ENCODE measurements at places on chromosomes 3 and 15. TPM values are rescaled to one million over a fixed set of nuclear protein-coding genes. Genes with fewer than 3 reads are reported as not detected.

The NR2F2 gene
- total RNA-seq = 25.0 TPM

The CX3CR1 gene
- 0.26 TPM for total RNA-seq

DNA sequence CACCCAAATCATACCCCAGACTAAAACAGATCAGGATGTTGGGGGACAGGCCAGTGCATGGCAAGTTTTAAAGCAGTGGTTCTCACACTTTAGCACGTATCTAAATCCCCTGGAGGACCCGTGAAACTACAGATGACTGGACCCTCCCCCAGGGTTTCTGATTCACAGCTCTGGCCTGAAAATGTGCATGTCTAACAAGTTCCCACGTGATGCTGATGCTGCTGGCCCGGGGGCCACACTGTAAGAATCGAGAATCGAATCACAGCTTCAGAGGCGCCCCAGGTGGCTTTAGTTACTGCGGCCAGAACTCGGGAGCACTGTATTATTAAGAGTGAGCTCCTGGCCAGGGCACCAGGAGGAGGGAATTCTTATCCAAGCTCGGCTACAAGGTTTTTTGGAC is 11.6 kb downstream of the ADAMTS17 start:
- no peaks in the 10 kb centered on the region for H3K4me1 ChIP-seq
- H3K27me3 ChIP-seq = no peaks in the 10 kb centered on the region
- DNase-seq = peak; percentile 50
- H3K27ac ChIP-seq = no peak overlapping the region

The CCDC13 gene
- not detected for total RNA-seq

The BLM gene
- 26.7 TPM for total RNA-seq

DNA sequence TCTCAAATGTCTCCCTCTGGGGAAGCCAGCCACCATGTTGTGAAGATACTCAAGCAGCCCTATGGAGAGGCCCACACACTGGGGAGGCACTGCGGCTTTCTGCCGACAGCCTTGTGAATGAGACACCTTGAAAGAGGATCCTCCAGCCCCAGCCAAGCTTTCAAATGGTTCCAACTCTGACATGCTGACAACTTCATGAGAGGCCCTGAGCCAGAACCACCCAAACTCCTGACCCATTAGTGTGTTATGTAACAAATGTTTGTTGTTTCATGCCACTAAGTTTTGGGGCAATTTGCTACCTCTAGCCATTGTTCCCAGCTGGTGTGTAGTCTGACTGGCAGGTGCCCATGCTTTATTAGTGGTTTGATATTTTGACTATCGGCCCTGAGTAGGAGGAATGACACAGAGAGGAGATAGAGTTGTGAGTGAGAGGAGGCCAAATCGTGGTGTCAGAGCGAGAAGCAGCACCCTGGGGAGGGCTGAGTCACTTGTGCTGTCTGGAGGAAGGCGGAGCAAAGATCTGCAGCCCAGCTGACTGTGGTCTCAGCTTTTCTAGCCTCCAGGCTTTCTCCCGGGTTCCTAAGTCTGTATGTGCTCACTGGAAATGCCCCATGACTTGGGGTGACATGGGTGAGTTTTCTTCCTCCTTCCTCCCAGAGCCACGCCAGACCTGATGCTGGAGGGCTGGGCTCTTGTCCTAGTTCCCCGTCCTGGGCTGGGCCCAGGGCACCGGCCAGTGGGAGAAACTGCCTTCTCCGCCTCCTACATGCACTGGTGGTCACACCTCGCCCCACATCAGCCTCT is 56.7 kb upstream of the BLM start:
- no peaks in the 10 kb centered on the region for H3K36me3 ChIP-seq
- H3K27me3 ChIP-seq = no peaks in the 10 kb centered on the region
- peak overlapping the region; percentile 83 for H3K27ac ChIP-seq

GRCh38 chr15:74123658-74124057 is 6.7 kb upstream of the ISLR2 start:
- H3K4me1 ChIP-seq = peaks cover 11% of the 10 kb centered on the region
- no peak for DNase-seq
- no peaks in the 10 kb centered on the region for H3K36me3 ChIP-seq

DNA sequence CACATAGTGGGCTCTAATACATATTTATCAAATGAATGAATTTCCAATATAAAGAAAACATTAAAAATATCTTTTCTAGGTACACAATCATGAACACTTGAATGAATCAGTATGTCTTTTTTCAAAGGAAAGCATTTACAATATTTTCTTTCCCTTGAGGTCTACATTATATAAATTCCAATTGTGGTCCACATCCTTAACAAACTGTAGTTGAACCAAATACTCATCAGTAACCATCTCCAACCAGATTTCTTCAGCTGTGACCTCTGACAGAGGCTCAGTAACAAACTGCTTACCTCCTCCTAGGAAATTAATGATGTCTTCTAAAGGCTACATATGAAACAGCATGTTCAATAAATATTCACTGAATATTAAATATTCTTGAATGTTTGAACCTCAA is 58.8 kb downstream of the CFAP20DC start:
- DNase-seq = no peak
- H3K36me3 ChIP-seq = no peaks in the 10 kb centered on the region
- no peaks in the 10 kb centered on the region for H3K27me3 ChIP-seq

DNA sequence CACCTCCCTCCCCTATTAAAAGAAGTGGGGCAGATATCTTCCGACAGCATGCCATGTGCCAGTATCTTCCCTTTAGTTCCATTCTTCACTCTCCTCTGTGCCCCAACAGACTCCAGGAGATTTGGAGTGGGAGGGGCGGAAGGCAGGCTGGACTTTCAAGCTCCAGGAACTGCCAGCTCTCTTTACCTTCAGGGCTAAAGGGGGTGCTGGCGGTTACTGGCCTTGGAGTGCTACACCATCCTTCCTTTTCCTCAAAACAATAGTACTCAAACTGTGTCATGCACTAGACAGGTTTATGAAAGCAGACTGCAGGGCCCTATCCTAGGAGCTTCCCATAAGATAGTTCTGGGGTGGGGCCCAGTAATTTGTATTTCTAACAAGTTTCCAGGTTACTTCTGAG is 6.0 kb downstream of the LINS1 start:
- H3K27ac ChIP-seq = no peak overlapping the region
- DNase-seq = no peak
- H3K4me1 ChIP-seq = no peaks in the 10 kb centered on the region
- H3K36me3 ChIP-seq = no peaks in the 10 kb centered on the region

DNA sequence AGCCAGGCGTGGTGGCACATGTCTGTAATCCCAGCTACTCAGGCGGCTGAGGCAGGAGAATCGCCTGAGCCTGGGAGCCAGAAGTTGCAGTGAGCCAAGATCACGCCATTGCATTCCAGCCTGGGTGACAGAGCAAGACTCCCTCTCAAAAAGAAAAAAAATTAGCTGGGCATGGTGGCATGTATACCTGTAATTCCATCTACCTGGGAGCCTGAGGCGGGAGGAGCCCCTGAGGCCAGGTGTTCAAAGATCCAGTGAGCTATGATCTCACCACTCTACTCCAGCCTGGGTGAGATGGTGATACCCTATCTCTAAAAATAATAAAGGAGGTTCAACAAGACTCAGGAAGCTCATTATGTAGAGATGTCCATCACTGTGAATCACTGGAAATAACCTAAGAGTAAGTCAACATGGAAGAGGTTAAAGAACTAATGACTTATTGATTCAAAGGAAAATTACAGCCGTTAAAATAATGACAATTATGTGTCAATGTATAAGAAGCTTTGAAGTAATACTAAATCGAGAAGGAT is 19.8 kb upstream of the RAB7A start:
- no peaks in the 10 kb centered on the region for H3K36me3 ChIP-seq
- H3K4me1 ChIP-seq = no peaks in the 10 kb centered on the region
- no peak overlapping the region for H3K27ac ChIP-seq
- DNase-seq = no peak
- no peaks in the 10 kb centered on the region for H3K27me3 ChIP-seq

- no peak for DNase-seq
- H3K36me3 ChIP-seq = no peaks in the 10 kb centered on the region
- H3K4me3 ChIP-seq = no peak overlapping the region
- H3K27me3 ChIP-seq = no peaks in the 10 kb centered on the region
- H3K27ac ChIP-seq = no peak overlapping the region
- H3K4me1 ChIP-seq = no peaks in the 10 kb centered on the region
These were observed 175.1 kb downstream of the VGLL3 start for GRCh38 chr3:86815880-86816279.

DNA sequence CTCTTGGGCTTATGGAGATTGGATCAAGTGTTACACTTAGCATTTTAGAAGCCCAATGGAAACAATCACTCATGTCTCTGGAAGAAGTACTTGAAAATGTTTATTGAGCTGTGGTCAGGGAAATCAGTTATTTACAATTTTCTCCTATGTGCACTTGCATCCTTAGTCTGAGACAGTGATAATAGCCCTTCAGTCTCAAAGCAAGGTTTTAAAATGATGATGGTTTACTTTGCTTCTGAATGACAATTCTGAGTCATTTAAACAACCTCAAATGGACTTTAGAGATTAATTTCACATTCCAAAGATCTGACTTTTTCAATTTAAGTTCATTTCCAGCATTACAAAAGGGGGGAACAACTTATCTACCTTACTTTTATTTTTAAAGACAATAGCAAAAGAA is 20.1 kb downstream of the TIPARP start:
- H3K27ac ChIP-seq = no peak overlapping the region
- H3K36me3 ChIP-seq = peaks cover 47% of the 10 kb centered on the region
- no peak for DNase-seq
- no peaks in the 10 kb centered on the region for H3K27me3 ChIP-seq
- H3K4me1 ChIP-seq = peaks cover 40% of the 10 kb centered on the region

DNA sequence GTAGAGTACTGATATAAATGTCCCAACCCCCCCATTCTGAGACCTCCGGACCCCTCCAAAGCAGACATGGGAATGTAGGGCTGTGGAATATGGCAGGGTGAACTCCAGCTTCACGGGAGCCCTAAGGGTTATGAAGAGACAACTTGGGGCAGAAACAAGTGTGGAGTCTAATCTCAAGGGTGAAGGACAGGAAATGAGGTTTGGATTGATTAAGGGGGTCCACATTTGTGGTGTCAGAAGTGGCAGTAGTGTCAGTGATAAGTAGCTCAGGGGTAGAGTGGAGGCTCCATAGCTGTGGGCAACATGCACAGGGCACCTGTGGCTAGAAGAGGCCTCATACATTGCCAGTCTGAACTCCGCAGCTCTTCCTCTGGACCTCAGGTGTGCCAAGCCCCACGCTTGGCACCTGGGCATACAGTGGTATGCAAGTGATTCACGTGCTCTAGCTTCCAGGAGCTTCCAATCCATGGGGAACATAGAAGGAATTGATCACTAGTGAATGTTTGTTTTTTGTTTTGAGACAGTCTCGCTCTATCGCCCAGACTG is 4.1 kb upstream of the P4HTM start:
- peaks cover 49% of the 10 kb centered on the region for H3K36me3 ChIP-seq
- H3K27me3 ChIP-seq = no peaks in the 10 kb centered on the region
- no peak for DNase-seq
- H3K4me3 ChIP-seq = no peak overlapping the region
- peaks cover 11% of the 10 kb centered on the region for H3K4me1 ChIP-seq

The ATP13A5 gene
- total RNA-seq = not detected

DNA sequence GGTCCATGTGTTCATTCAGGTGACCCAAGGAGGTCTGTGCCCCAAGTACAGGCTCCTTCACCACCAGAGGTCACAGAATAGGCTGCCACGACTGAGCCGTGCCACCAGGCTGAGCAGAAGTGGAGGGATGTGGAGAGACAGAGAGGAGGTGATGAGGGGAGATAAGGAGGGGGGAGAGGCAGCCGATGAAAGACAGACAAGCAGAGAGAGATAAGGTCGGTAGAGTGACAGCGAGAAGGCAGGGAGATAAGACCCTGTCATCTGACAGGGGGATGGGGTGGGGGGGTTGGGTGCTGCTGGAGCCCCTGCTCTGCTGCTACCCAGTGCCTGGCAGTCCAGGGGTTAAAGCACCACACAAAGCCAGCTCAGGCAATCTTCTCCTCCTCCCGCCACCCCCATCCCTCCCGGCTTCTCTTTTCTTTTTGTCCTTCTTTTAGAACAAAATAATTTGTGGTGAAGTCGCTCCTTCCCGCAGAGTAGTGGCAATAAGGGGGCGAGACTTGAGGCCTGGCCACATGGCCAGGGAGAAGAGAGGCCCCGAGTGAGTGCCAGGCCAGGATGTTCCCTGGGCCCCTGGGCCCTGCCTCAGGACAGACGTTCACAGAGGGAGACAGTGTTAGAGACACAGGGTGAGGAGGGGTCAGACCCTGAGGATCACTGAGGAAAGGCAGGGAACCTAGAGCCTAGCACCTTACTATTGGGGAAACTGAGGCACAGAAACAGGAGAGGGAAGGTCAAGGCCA is 67.9 kb downstream of the CACNA2D2 start:
- H3K36me3 ChIP-seq = no peaks in the 10 kb centered on the region
- no peak overlapping the region for H3K4me3 ChIP-seq
- no peak for DNase-seq
- H3K27me3 ChIP-seq = no peaks in the 10 kb centered on the region
- H3K4me1 ChIP-seq = peaks cover 15% of the 10 kb centered on the region

The LOXL1 gene
- total RNA-seq = 59.0 TPM

DNA sequence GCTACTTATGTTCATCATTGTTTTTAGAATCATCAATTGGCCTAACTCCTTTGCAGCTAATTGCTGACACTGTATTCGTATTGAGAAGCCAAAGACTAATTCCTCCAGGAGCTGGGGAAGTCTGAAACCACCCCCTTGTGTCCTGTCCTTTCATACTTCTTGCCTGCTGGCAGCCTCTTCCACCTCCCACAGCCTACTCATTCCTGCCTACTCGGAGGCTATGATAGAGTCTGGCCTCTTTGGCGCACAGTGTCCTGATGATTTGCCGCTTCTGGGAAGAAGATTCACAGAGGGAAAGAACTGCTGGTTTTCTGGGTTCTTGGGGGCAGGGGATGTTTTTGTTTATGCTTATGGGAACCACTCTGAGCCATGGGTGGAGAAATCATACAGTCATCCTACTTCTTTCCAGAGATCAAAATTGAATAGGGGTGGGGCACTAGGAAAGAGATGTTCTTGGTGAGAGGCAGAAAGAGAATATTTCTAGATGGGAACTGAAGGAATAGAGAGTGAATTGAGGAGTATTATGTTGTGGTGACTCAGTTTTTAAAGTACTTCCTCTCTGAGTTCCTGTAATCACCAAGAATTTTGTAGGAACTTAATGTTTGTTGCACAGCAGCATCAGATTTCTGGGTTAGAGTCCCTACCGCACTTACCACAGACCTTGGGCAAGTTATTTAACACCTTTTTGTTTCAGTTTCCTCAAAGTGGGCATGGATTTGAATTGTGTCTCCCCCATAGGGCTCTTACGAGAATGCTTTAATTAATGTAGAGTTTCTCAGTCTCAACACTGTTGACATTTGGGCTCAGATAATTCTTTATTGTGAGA is 22.1 kb upstream of the SCAANT1 start:
- no peaks in the 10 kb centered on the region for H3K27me3 ChIP-seq
- H3K27ac ChIP-seq = peak overlapping the region; percentile 10
- no peak for DNase-seq
- H3K36me3 ChIP-seq = no peaks in the 10 kb centered on the region
- no peaks in the 10 kb centered on the region for H3K4me1 ChIP-seq

- H3K4me1 ChIP-seq = no peaks in the 10 kb centered on the region
- no peak for DNase-seq
- no peaks in the 10 kb centered on the region for H3K36me3 ChIP-seq
These were observed 160.4 kb downstream of the VGLL3 start for GRCh38 chr3:86830566-86830965.

All from right atrium auricular region (tissue), 2 donors.